B cell (primary cell): ENCODE measurements at places on chromosomes 1 and 21.

- no peak for DNase-seq
Observed at GRCh38 chr1:194256010-194256409, 1069.6 kb upstream of the B3GALT2 start.

DNA sequence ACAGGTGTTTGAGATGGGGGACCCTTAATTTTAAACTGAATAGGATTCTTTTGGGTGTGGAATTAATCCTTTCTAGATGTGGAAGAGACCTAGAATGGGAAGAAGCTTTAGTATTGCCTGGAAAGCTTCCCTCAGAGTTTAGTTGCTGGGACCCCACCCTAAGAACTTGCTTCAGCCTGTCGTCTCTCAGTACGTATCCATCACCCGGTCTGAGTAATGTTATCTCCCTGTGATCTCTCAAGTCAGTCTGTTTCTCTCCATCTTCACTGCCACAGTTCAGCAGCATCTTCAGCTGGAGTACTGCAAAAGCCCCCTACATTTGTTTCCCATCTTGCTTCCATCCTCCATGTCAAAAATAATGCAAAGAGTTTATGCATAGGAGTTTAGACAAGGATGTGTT is 28.9 kb downstream of the CNST start:
- no peak for DNase-seq

DNA sequence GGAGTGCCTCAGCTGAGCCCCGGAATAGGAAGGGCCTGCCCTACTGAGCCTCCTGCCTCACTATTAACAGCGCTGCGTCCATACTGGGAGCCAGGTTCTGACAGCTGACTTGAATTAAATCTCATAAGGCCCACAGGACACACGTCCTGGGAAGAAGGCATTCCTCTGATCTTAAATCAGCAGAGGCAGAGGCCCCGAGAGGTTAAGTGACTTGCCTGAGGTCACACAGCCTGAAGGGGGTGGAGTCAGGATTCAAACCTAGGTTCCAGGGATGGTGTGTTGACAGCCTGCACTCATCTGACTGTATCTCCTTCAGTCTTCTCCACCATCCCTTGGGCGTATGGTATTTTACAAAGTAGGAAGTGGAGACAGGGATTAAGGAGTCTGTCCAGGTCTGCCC is 79.8 kb downstream of the AJAP1 start:
- DNase-seq: no peak

DNA sequence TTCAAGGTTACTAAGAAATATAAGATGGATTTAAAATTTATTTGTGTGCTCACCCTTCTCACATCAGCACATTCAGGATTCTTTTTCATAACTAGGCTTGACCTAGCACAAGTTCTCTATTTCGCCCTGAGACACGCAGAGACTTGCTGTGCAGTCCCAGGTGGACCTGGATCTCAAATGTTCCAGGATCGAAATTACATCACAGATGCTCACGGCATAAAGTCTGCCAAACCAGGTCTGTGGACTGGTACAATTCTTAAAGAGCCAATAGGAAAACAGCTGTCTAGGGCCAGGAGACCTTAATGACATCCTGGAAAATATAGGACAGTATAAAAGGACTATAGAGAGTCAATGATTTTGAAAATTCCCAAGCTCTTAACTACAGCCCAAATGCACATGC is 2.2 kb downstream of the PGBD5 start:
- no peak for DNase-seq

DNA sequence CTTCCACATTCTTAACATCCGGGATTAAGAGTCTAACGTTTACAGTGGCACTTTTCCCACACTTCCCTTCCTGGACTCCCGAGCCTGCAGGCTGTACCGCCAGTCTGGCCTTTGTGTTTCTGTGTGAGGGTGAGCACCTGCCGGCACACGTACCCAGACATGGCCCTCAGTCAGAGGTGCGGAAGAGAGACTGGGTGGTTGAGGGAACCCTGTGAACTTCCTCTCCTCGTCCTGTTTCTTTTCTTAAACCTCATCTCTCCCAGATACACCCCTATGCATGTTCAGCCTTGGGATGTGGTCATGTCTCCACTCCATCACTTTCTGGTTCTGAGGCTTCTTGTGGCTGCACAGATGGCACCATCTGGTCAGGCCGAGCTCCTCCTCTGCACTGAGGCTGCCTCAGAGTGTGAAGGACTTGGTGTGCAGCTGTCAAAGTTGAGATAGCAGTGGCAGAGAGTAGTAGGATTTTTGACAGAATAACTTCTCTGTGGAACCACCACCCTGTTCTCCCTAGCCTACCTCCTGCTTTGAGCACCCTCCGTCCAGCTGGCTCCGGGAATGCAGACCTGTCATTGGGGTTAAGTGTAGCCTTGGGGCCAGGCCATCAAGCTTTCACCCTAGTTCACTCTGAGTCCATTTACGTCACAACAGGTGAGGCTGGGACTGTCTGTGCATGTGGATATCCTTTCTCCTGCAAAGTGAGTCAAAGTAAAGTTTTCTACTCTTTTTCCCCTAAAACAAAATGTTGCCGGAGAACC is 31.4 kb downstream of the VASH2 start:
- DNase-seq: no peak

GRCh38 chr1:109807822-109808680 is 44.3 kb upstream of the EPS8L3 start:
- DNase-seq: peak; percentile 5

DNA sequence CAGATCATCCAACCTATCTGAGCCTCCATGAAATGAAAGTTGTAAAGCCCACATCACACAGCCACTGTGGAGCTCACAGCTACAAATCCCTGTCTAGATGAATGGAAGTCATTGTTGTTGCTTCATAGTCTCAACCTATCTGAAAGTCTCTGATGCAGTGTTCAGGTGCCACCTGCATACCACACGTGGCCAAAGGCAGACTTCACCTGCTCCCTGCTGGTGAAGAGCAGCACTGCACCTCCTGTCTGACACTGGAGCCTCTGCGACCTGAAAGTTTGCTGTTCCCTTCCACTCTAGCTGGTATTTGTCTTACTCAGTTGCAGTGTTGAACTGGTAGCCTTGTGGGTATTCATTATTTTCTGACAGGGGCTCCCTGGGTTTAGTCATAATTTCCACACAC is 18.4 kb downstream of the LORICRIN start:
- peak; percentile 58 for DNase-seq

DNA sequence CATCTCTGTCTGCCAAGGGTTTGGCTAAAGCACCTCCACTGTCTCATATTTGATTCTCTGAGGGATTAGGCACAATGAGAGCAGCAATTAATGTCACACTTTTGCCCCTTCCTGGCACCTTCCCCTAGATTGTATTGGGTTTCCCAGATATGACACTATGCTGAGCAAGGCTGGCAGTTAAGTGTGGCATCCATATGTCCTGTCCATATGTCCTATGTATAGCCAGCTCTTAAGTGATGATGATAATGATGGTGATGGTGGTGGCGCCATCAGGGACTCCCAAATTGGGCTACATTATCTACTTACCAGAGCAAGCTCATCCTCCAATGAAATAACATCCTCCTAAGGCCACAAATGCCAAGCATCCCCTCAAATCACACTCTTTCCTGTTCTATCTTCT is 13.5 kb upstream of the LORICRIN start:
- no peak for DNase-seq

GRCh38 chr1:229004066-229004833 is 266.7 kb upstream of the RAB4A start:
- DNase-seq: no peak

DNA sequence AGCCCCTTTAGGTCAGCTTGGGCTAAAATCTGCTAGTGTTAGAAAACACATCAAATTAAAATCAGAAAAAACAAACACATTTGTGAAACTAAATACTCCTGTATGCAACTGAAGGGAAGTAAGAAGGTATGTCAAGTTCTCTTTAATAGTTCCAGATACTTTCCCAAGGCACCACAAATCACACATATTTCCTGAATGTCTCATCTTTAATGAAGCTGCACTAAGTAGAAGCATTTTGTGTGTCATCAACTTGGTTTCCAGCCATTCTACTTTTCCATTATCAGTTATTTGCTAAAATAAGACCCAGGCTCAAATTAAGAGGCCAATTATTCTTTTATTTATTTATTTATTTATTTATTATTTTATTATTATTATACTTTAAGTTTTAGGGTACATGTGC is 34.7 kb downstream of the CRB1 start:
- no peak for DNase-seq

DNA sequence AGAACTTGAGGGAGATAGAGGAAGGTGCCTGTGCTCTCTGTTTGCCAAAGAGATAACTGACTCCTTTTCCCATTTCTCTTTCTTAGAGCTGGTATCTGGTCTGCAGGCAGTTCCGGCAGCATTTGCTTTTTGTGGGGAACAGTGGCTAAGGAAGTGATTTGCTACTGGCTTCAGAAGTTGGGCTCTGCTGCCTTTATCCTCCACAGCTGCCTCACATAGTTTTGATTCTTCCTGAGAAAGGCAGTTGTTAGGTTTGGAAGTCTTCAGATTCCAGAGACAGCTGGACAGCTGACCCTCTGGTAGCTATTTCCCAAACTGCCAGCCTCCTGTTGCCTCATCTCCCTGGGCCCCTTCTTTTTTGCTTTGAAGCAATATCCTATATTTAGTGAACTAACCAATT is 62.6 kb upstream of the MACF1 start:
- no peak for DNase-seq

DNA sequence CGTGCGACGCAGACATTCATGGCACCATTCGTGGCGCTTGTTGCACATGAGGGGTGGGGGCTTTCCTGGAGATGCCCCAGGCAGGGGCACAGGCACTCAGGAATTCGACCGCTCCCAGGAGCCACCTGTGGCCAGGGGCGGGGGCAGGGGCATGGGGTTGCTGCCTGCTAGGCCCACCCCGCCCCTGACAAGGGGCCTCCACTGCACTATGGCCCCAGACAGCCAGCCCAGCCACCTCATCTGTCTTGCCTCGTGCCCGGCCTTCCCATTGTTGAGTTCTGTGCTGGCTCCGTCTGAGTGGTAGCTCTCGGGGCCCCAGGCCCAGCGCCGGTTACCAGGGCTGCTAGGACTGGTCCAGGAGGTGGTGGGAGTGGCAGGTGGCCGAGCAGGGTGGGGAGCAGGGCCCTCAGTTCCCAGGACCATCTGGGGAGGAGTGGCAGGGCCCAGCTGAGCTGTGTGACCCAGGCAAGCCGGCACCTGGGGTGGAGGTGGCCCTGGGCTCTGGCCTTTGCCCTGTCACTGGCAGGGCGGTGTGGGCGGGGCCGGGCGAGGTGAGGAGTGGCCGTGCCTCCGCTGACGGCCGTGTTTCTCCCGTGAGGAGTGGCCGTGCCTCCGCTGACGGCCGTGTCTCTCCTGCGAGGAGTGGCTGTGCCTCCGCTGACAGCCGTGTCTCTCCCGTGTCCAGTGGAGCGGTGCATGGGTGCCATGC is 1.9 kb downstream of the PLCH2 start:
- no peak for DNase-seq

- DNase-seq: no peak
Observed at GRCh38 chr21:23017989-23018388, 2019.8 kb downstream of the NCAM2 start.

GRCh38 chr1:103266036-103266435 is 157.7 kb upstream of the COL11A1 start:
- no peak for DNase-seq

- no peak for DNase-seq
Observed at GRCh38 chr1:106721790-106722189, 334.7 kb upstream of the PRMT6 start.

GRCh38 chr1:170910273-170910672 is 25.1 kb upstream of the MROH9 start:
- no peak for DNase-seq

DNA sequence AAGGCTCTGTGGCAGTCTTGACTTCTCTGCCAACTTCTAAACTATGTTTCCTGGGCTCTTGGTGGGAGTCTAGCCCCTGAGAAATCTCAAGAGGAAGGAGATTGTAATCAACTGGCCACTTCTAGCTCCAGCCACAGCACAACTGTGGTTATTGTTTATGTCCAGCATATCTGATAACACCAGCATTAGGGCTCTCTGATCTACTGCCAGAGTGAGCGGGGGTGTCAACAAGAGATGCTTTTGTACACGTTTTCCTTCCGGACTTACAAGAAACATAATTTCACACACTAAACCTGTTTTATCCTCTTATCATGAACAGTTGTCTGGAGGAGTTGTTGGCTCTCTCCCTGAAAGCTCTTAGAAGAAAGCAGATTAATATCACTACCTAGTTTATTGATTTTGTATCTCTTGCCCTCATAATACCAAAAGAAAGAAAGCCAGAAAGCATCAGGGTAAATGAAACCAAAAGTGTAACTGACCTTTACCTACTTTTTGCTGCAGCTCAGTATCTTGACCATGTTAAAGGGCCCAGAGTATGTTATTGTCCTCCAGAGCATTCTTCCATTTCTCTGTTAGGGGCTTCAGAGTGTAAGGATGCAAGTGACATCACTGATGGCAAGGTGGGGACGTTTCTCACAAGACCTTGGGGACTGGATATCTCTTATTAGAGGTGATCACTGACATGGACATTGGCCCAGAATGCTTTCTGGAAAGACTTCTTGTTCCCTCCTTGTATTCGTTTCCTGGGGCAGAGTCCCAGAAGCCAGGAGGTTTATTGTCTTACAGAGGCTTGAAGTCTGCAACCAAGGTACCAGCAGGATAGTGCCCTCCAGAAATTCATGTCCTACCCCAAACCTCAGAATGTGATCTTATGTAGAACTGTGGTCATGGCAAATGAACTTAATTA is 9.6 kb upstream of the SH2D1B start:
- DNase-seq: no peak

DNA sequence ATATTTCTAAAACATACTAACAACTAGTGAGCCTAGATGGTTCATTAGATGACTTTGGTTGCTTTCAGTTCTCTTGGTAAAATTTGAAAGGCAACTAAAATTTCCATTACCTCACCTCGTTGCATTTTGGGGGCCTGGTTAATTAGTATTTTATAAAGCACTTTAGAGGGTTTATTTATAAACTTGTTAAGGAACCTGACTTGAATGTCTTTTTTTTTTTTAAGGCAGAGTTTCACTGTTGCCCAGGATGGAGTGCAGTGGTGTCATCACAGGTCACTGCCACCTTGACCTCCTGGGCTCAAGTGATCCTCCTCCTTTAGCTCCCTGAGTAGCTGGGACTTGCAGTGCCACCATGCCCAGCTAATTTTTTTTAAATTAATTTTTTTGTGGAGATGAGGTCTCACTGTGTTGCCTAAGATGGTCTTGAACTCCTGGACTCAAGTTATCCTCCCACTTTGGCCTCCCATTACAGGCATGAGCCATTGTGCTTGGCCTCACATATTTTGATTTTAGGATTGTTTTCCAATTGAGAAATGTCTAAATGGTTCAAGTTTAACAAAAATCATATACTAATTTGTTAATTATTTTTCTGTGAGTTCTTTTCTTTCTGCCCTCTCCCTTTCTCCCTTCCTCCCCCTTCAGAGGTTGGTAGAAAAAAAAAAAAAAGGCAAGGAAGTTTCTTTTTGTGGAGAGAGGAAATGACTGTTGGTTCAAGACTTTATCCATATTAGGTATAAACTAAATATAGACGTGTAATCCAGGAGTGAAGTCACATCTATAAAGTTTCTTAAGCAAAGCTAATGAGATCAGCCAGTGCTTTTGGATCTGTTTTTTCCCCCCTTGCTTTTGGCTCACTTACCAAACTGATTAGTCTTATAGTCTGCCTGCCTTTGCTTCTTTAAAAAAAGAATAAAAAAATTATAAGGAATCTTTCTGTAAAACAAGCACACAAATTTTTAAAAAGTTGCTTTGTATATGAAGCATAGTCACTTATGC is 24.7 kb downstream of the CLIC4 start:
- DNase-seq: no peak
